Omental fat pad (tissue), 4 donors: ENCODE measurements at places on chromosomes 2 and 18.

- no peak for DNase-seq
Observed at GRCh38 chr2:84532291-84532690, 16.0 kb downstream of the DNAH6 start.

GRCh38 chr2:152615177-152615576 lies 102.1 kb downstream of the PRPF40A start:
- no peak for DNase-seq

DNA sequence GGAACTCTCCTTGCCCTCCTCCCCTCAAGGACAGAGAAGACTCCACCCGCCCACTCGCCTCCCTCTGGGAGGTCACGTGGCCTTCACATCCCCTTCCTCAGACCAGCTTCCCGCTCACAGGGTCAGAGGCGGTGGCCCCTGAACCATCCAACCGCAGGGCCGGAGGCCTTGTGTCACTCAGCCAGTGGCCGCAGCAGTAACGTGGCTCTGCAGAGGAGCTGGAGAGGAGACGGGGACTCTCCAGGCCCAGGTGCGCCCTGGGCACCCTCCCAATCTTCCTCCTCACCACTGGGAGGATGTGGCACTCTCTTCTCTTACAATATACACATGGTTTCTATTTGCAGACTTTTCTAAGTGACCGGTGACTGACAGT lies 161.7 kb downstream of the TWIST2 start:
- no peak for DNase-seq

DNA sequence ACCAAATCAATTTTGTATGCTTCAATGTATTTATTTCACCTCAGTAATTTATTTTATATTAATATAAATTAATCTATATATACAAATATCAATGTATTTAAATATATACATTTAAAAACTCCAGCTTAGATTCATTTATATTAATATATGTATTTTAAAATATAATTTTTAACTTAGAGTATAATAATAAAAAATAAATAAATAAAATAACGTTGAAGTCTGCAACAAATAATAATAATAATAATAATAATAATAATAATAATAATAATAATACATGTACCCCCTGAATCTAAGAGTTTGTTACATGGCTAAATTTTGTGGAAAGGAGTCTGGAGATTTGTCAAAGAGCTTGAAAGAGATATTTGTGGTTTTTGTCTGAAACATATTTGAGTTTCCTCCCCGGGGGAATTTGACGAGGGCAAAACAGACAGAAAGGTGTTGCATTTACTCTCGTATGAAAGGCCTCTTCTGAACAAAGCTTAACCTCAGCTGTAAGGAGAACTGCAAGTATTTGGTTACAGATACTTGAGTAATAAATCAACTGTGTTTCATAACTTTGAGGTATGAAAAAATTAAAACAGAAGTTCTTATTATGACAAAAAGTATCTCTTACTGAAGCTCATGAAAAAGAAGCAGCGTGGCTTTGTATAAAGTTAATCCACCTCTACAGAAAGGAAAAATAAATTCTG lies 93.4 kb downstream of the CDH19 start:
- DNase-seq = no peak

DNA sequence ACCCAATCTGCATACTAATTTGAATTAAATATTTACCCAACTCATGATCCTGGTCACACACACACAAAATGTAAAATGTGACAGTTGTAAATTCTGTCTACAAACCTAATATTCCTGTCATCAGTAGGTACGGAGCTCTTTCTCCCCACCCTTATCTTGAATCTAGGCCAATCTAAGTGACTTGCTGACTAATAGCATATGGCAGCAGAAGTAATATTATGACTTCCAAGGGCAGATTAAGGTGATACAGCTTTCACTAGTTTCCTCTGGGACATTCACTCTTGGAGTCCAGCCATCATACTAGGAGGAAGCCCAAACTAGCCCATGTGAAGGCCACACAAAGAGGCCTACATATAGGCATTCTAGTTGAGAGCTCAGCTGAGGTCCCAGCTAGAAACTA lies 89.4 kb downstream of the TMEM131 start:
- no peak for DNase-seq

- no peak for DNase-seq
Observed at GRCh38 chr2:209579230-209579749, 155.4 kb downstream of the MAP2 start.

GRCh38 chr2:19890104-19890503 lies 11.7 kb downstream of the TTC32 start:
- no peak for DNase-seq

- no peak for DNase-seq
Observed at GRCh38 chr2:102780467-102780866, 18.6 kb downstream of the TMEM182 start.

GRCh38 chr2:207640160-207640559 lies 15.0 kb upstream of the METTL21A start:
- no peak for DNase-seq

- DNase-seq = no peak
Observed at GRCh38 chr18:41501848-41502247, 453.2 kb upstream of the PIK3C3 start.
